ENCODE measurements at places on chromosomes 3 and 15.
A peak's percentile ranks its signal among the peaks of the same experiment; 100 is the strongest.

GRCh38 chr15:64865126-64865997 is 23.6 kb downstream of the PLEKHO2 start:
- DNase-seq: no peak

DNA sequence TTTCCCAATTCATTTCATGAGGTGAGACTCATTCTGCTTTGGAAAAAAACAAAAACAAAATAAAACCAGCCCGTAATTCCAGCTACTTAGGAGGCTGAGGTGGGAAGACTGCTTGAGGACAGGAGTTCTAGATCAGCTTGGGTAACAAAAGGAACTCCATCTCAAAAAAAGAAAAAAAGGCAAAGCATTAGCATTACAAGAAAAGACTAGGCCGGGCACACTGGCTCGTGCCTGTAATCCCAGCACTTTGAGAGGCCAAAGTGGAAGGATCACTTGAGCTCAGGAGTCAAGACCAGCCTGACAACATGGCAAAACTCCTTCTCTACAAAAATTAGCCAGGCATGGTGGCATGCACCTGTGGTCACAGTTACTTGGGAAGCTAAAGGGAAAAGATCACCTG is 33.9 kb downstream of the TRPM7 start:
- no peak for DNase-seq

DNA sequence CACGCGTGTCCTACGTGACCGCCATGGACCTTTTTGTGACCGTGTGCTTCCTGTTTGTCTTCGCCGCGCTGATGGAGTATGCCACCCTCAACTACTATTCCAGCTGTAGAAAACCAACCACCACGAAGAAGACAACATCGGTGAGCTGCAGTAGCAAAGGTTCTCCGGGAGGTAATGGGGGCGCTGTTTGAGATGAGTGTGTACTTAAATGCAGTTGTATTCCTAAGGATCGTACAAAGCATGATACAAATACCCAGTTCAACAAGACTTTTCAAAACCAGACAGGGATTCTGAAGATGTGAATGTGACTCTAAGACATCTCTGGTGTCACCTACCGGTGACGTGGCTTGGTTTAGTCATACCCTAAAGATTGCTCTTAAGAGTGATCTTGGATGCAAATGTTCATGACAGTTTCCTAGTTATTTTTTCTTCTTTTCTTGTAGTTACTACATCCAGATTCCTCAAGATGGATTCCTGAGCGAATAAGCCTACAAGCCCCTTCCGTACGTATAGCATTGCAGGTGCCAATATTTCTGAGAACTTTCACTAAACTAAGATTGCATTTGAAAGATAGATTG is 556.6 kb downstream of the GABRG3 start:
- no peak for DNase-seq

GRCh38 chr3:12423918-12424630 is 60.2 kb upstream of the TSEN2 start:
- no peak for DNase-seq

DNA sequence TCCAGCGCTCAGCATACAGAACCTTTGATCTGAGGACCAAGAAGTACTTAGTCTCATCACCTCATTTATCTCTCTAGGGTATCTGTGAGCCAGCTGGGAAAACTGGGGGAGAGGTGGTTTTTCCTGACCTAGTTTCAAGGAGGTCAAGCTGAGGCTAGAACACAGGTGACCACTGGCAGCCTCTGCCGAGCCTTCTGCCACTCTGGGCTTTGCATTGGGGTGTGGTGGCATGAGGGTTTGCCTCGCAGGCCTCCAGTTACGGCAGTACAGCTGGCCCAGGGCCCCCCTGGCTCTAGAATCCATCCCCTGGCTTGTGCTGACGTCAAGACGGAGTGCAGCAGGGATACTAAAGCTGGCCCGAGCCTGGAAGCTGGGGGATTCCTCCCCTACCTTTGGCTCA is 34.7 kb upstream of the CDCP1 start:
- DNase-seq: no peak

DNA sequence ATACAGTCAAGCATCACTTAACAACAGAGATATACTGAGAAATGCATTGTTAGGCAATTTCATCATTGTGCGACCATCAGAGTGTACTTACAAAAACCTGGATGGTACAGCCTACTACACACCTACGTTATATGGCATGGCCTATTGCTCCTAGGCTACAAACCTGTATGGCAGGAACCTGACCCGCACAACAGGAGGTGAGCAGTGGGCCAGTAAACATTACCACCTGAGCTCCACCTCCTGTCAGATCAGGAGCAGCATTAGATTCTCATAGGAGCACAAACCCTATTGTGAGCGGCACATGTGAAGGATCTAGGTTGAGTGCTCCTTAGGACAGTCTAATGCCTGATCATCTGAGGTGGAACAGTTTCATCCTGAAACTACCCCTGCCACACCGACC is 89.7 kb downstream of the SCAPER start:
- no peak for DNase-seq

- DNase-seq: no peak
Measured at GRCh38 chr15:42730135-42730534, 6.8 kb downstream of the CDAN1 start.

- no peak for DNase-seq
Measured at GRCh38 chr15:66565741-66566144, at the start of gene LCTL. TSS of gene LCTL (minus strand) at chr15:66565998. CDS start at chr15:66565365, 633 bp downstream.

GRCh38 chr3:123568034-123568433 is 16.8 kb downstream of the HACD2 start:
- DNase-seq: no peak

DNA sequence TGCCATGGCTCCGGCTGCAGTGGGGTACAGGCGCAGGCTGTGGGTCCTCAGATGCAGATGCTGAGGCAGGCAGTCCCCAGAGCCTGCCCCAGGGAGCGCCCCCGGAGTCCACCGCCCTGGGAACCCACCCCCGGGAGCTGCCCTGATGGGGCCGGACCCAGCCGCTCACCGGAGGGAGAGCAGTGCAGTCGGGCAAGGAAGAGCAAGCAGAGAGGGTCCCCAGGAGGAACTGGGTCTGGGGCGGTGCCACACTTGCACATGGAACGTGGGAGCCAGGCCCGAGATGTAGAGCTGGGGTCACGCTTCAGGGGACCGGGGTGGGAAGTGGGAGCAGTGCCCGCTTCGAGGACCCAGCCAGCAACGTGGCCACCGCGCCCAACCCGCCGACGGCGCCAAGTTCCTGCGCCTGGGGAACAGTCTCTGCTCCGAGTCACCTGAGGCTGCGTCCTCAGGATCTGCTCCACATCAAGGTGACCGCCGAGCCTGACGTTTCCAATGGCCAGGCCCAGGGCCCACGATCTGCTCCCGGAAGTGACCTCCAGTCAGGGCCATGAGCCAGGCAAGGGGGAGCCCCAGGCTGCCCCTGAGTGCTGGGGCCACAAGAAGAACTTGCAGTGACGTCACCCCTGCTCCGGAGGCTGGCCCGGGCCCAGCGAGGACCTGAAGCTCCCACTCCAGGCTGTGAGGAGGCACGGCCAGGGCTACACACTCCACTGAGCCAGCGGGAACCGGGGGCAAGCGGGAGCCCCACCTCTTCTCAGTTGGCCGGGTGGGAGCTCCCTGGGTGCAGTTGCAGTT is 27.0 kb upstream of the TFG start:
- no peak for DNase-seq

GRCh38 chr15:70316059-70316600 is 218.4 kb upstream of the TLE3 start:
- DNase-seq: no peak

DNA sequence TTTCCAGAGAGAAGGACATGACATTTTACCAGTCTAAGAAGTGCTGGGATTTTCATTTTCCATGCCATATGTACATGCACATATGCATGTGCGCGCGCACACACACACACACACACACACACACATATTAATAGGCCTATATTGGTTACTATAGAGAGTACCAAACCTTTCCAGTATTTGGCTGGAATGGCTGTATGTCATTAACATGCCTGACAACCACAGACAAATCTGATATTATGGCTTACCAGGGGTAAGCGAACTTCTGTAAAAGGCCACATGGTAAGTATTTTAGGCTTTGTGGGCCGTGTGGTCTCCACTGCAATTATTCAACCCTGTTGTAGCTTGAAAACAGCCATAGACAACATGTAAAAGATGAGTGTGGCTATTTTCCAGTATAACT is 97.2 kb upstream of the TSPAN3 start:
- DNase-seq: no peak

GRCh38 chr3:55380561-55380960 is 106.5 kb downstream of the WNT5A start:
- no peak for DNase-seq

- no peak for DNase-seq
Measured at GRCh38 chr15:62506217-62506805, 341.2 kb upstream of the C2CD4B start.

GRCh38 chr3:67856718-67857117 is 202.3 kb upstream of the SUCLG2 start:
- no peak for DNase-seq

DNA sequence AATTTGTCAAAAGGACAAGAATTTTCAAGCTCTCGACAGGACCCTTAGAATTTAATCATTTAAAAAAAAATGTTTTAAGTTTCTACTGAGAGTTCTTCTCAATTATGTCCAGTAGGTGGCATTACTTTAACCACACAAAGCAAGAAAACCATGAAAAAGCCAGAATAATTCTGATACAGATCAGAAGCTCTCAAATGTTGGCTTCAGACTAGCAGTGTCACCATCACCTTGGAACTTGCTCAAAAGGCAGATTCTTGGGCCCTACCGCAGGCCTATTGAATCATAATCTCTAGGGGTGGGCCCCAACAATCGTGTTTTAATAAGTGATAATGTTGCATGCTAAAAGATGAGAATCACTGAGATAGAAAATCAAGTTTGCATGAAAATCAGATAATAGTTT is 99.5 kb upstream of the KCNMB2 start:
- DNase-seq: peak; percentile 12

- no peak for DNase-seq
Measured at GRCh38 chr3:58861551-58861950, 188.3 kb downstream of the CFAP20DC start.

DNA sequence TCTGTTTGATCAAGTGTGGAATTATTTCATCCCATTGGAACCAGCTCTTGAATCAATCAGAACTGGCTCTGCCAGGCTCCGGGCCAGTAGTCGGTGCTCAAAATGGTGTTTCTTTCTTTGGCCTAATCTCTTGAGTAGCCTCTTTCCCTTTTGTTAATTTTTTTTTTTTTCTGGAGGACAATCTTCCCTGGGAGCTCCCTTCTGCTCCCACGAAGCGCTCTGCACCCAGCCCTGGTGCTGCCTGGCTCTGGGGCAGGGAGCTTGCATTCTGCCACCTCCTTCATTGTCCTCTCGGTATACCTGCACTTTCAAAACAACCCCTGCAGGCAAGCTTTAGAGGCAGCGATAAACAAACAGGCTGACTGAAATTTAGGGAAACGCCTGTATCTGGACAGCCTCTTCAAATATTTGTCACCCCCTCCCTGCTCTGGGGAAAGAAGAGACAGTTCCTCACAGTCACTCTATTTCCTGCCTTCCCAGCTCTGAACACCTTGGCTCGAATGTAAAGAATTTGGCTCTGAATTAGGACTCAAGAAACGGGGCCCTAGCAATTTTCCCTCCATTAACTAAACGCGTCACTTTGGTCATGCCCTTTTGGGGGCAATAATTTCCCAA is 1.1 kb upstream of the THSD4 start:
- no peak for DNase-seq

- no peak for DNase-seq
Measured at GRCh38 chr3:122988508-122988907, 39.1 kb downstream of the SEMA5B start.

Measured in GM19239 (cell line).